ENCODE measurements at places on chromosomes 5 and 9.

DNA sequence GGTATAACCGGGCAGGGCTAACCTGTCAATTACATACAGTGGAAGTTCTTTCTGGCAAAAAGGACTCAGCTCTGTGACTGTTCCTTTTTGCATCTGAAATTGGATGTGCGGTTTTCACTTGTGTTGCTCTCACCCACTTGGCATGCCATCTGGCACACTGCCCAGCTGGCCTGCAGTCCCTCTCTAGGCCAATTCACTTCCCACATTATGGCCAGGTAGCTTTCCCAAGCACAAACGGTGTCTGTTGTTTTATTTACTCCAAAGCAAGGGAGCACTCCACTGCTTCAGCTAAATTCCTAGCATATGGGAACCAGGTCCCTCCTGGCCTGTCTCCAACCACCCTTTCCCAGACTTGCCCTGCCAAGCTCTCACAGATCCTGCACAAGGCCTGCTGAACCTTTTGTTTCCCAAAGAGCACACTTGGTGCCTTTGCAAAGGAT, 132.5 kb downstream of the SEMA6A start:
- DNase-seq, result peak; percentile 60

- no peak for DNase-seq
These were observed 46.4 kb upstream of the PLIN2 start for GRCh38 chr9:19173598-19174125.

- no peak for DNase-seq
These were observed 456.1 kb downstream of the DNAH5 start for GRCh38 chr5:13488254-13488931.

DNA sequence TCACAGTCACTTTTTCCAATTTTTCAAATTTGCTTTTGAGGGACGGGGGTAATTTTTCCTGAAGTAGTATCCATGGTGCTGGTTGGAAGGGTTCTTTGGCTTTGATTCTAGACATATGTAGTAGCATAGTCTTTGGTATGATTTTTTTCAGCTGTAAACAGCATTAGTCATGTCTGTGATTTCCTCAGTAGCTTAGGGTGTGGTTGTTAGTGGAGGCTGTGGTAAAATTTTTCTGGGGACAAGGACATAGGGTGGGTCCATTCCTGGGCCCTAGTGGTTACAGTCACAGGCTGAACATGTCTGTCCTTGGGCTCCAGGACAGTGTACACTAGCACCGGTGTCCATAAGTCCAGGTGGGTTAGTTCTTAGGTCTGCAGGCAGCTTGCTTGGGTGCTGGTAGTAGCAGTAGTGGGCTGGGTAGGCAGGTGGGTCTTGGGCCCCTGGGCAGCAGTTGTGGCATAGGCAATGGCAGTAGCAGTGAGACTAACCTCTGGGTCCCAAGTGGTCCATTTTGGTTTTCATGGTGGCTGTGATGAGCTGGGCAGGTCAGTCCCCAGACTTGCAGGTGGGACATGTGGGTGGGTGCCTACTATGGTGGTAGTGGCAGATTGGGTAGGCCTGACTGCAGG, 100.0 kb upstream of the CXCL14 start:
- DNase-seq, result no peak

DNA sequence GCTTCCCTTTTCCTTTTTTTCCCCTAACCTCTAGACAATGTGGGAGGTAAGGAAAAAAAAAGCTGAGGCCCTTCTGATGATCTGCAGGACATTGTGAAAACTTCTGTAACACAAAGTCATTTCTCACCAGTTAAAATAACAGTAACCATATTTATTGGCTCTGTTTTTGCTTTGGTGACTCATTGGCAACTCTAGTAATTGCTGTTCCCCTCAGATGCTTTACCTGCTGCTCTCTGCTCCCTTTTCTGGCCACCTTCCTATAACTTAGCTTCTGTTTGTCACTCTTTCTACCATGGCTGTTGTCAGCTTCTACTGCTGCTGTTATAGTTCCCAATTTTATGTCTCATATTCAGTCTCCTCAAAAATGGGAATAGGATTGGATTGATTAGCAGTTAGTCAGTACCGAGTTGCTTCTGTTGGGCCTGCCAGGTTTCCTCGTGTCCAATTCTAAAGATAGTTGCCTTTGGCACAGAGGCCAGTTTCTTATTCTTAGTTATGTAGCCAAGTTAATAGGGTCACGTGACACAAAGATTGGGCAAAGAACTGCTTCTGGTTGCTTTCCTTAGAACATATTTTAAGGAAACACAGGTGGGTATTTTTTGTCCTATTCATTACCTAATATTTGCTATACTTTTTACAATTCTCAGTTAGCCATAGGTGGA, 16.8 kb downstream of the SCAMP1 start:
- DNase-seq, result no peak

DNA sequence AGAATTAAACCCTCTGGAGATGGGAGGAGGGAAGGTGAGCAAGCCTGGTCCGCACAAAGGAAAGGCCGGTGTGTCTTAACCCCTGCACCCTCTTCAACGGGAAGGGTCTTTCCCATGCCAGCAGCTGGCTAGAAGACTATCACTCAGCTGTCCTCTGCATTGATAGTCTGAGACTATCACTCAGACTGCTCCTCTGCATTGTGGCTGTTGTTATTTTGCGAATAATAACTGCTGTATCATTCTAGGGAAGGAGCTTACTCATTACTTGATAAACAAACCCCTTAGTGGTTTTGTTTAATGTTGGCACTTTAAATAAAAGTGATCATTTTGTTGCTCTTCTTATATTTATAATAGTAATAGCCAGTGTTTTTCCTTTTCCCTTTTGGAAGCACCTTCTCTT, 8.1 kb downstream of the TRIP13 start:
- no peak for DNase-seq

- no peak for DNase-seq
These were observed 88.9 kb downstream of the S1PR3 start for GRCh38 chr9:89080193-89080592.

GRCh38 chr9:96758845-96759673, 18.8 kb downstream of the ZNF510 start:
- no peak for DNase-seq

- DNase-seq, result no peak
These were observed 91.2 kb downstream of the PJA2 start for GRCh38 chr5:109318455-109319108.

DNA sequence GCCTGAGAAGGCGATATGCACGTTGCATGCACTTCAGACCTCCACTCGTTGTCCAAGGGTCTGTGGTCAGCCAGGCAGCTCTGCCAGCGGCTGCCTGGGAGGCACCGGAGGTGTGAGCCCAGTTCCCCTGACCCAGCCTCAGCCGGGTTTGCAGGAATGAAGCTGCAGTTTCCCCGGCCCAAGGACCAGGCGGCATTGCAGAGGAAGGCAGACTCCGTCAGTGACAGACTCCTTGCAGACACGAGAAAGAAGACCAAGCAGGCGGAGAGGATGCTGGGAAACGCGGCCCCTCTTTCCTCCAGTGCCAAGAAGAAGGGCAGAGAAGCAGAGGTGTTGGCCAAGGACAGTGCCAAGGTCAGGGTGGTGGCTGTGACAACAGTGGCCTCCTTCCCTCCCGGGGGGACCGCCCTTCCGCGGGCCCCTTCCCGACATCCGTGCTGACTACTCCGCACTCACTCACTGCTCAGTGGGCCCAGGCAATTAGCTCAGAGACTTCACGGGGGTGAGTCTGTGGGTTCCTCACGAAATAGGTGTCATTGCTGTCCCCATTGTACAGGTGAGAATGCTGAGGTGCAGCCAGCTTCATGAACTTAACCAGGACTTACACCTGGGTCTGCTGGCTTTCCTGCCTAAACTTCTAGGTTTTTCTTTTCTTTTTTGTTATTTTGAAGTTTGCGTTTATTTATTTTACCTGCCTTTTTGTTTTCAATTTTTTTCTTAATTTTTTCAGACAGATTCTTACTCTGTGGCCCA, 10.8 kb upstream of the AIF1L start:
- DNase-seq, result no peak

- no peak for DNase-seq
These were observed 113.2 kb upstream of the ERCC6L2 start for GRCh38 chr9:95762322-95762721.

GRCh38 chr9:87787735-87788134, 61.8 kb downstream of the CTSL start:
- no peak for DNase-seq

GRCh38 chr5:170495825-170496661, 7.8 kb upstream of the KCNIP1 start:
- DNase-seq, result no peak

GRCh38 chr5:111229221-111229835, 5.1 kb downstream of the CAMK4 start:
- no peak for DNase-seq

DNA sequence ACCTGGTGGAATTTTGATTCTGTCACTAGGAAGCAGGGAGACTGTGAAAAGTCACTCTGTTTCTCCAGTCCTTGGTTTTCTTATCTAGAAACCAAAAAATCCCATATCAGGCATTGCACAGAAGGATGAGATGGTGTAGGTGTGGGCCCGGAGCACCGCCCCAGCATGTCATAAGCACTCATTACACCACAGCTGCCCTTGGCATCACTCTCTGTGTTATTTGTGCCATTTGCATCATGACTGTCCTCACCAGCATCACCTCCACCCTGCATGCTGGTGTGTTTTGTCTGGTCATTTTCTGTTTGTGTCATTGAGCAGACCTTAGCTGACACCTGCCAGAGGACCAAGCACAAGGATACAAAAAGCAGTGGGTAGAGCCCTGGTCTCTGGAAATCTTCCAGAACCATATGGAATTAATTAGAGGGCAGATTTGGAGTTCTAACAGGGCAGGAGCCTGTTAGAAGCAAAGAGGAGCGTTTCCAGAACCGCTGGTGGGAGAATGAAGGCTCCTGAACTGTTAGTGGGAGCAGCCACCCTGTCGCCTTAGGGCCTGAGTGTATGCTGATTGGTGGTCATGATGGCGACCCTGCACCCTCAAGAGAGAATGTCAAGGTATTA, 99.3 kb downstream of the AMBP start:
- no peak for DNase-seq

DNA sequence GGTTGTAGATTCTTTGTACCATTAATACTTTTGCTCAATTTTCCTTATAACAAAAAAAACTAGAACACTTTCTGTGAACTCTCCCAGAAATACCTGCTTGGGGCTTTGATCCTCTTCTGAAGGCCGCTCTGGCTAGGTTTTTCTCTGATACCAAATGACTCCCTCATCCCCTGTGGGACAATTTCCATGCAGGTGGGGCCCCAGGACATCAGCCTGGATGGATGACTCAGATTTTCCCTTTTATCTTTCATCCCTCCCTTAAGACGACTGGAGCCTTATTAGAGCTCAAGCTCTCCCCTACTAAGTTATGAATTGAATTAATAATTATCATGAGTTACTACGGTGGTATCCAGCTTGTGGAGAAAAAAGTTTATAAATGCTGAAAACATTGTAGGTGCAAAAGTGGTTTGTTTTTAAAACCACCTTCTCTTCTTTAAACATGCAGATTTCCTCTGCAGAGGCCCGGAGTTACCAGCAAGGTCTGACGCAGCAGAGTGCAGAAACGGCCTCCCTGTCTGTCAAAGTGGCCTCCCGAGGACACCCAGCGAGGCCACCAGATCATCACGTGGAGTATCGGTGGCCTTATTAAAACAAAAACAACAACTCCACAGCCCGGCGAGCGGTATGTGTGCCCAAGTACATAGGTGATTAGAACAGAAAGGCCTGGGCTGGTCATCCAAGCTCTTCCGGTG, 50.8 kb upstream of the IRX4 start:
- DNase-seq, result no peak

DNA sequence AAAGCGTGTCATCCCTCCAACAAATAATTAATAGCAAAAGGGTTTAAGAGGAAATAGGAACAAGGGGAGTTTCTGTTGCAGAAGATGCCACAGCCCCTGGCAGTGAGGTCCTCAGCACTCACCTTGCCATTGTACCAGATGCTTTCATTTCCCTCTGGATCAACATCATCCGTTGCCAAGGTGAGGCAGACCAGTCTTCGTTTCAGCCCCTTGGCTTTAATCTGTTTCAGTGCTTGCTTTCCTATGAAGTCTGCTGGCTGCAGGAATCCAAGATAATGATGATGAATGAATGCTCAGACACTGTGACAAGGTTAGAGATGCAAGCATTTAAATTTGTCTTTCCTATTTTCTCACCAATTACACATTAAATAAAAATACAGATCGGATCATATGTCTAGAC, 20.0 kb upstream of the ARSB start:
- DNase-seq, result no peak

DNA sequence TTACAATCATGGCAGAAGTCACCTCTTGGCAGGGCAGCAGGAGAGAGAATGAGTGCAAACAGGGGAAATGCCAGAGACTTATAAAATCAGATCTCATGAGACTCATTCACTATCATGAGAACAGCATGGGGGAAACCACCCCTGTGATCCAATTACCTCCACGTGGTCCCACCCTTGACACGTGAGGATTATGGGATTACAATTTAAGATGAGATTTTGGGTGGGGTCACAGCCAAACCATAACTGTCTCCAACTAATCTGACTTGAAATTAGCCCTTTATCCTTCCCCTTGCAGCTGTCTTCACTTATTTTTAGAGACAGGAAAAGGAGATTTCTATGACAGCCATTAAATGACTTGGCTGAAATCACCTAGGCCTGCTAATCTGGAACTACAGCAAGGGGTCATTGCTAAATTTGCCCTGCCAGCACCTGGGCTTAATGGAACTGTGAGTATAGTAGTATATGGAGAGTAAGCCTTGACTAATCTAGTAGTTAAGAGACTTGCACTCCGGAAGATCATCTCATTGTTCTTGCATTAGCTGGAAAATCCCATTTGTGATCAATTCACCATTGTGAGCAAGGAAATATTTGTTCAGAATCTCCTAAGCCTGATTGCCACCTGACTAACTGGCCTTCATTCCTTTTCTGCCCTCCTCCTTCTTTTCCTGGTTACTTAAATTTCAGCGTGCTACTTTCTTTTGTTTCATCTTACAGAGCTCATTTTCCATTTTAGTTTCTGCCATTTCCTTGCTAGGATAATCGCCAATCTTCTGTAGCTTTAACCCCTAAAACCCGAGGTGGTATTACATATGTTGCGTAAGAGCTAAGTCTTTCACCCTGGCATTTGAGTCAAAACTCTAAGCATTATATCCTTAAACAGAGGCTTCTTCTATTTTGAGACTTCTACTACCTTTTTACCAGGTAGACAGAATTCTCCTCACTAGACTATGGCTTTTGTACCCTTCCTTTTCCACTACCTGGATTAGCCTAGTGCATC, 65.3 kb upstream of the RUSC2 start:
- DNase-seq, result no peak

- DNase-seq, result no peak
These were observed 4.6 kb downstream of the CCT5 start for GRCh38 chr5:10254686-10255085.

DNA sequence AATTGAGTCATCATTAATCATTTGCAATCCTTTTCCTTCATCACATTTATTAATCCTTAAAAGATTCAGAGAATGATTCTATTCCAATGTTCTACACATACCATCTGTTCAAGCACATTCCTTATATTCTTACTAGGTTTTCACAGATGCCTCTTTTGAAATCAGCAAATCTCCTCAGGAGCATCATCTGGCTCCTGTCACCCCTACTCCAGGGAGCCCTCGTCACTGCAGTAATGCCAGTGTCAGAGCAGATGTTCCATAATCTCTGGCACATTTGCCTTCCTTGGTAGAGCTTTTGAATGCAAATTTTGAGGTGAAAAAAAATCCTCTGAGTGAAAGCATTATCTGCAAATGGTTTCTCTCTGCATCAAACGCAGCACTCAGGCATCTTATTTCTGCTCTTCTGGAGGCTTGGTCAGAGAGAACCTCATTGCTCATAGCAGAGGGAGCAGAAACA, 7.6 kb upstream of the KCNV2 start:
- DNase-seq, result no peak
